ENCODE measurements at places on chromosomes 2 and 18.

- DNase-seq: no peak
Observed at GRCh38 chr2:27810455-27810854, 38.9 kb downstream of the MRPL33 start.

GRCh38 chr2:149418065-149418464, 87.7 kb downstream of the LYPD6 start:
- no peak for DNase-seq

- DNase-seq: no peak
Observed at GRCh38 chr2:7450833-7451190, 533.6 kb downstream of the RNF144A start.

DNA sequence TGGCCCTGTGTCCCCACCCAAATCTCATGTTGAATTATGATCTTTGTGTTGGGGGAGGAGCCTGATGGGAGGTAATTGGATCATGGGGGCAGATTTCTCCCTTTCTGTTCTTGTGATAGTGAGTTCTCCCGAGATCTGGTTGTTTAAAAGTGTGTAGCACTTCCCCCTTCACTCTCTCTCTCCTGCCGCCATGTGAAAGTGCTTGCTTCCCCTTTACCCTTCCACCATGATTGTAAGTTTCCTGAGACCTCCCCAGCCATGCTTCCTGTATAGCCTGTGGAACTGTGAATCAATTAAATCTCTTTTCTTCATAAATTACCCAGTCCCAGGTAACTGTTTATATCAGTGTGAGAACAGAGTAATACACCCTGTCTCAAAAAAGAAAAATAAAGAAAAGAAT, 25.5 kb downstream of the LRRFIP1 start:
- DNase-seq: no peak

GRCh38 chr2:222731201-222731621, 59.8 kb downstream of the MOGAT1 start:
- no peak for DNase-seq

DNA sequence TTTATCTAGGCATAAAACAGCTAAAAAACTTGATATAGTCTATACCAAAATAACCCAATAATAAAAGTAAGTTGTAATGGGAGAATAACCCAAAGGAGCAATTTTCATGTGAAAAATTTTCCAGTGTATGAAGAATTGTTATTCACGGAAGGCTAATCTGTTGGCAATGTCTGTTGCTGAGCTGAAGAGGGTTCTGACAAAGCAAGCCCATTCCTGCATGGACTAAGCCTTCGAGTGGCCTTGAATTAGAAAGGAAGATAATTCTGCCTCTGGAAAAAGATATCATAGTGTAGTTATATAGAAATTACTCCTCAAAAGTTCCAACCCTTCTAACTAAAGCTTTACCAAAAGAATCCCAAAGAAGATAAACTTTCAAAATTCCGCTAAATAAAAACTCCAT, 101.5 kb downstream of the MAP2 start:
- DNase-seq: no peak
